ENCODE measurements at places on chromosomes 6 and 20.

GRCh38 chr20:62010551-62011402 is 54.9 kb downstream of the TAF4 start:
- peak; percentile 55 for DNase-seq

GRCh38 chr6:139422105-139423036 is 47.9 kb upstream of the CITED2 start:
- no peak for DNase-seq

GRCh38 chr6:7786214-7786661 is 60.3 kb downstream of the BMP6 start:
- no peak for DNase-seq

DNA sequence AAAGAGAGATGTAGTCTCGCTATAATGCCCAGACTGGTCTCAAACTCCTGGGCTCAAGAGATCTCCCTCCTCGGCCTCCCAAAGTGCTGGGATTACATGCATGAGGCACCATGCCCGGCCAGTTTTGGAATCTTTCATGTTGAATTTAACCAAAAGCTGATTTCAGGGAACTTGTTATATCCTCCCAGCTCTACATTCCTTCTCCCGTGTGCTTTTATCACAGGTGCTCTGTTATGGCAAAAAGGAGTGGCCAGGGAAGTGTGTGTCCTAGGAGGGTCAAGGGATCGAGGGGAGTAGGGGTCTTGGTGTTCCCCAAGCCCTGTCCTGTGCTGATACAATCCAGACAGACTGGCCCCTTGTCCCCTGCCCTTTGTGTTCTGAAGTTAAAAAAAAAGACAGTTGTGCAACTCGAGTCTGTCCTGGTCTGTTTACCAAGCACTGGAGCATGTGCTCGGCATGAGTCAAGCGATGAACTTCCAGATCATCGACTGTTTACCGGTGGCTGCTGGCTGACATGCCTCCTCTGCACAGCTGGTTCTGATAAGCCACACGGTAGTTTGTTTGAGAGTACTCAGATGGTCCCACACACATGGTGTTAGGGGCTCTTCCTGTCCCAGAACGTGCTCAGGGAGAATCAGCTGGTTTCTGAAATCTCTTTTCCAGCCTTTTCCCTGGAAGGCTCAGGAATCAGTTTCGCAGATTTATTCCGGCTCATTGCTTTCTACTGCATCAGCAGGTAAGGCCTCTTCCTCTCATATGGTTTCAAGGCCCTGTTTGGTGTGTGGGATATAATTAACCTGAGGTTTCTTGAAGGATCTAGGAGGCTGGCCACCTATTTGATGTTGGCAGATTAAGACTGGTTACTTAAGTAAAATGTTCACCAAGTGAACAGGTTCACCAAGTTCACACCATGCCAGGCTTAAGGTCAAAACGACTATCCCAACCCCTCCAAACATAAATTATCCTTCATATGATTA is 52.6 kb upstream of the NAA20 start:
- no peak for DNase-seq

- DNase-seq: no peak
These were observed 16.8 kb downstream of the SIRPA start for GRCh38 chr20:1912053-1912452.

- DNase-seq: no peak
These were observed 34.7 kb upstream of the GSTA4 start for GRCh38 chr6:53029761-53030160.
